T1000 (cell line): ENCODE measurements at places on chromosomes 2 and 18.

GRCh38 chr2:217168496-217168895 lies 308.6 kb upstream of the TNP1 start:
- DNase-seq: no peak

- no peak for DNase-seq
Measured at GRCh38 chr2:216733046-216733445, 37.7 kb upstream of the IGFBP5 start.

GRCh38 chr2:11678306-11678960 lies 8.4 kb upstream of the NTSR2 start:
- no peak for DNase-seq

DNA sequence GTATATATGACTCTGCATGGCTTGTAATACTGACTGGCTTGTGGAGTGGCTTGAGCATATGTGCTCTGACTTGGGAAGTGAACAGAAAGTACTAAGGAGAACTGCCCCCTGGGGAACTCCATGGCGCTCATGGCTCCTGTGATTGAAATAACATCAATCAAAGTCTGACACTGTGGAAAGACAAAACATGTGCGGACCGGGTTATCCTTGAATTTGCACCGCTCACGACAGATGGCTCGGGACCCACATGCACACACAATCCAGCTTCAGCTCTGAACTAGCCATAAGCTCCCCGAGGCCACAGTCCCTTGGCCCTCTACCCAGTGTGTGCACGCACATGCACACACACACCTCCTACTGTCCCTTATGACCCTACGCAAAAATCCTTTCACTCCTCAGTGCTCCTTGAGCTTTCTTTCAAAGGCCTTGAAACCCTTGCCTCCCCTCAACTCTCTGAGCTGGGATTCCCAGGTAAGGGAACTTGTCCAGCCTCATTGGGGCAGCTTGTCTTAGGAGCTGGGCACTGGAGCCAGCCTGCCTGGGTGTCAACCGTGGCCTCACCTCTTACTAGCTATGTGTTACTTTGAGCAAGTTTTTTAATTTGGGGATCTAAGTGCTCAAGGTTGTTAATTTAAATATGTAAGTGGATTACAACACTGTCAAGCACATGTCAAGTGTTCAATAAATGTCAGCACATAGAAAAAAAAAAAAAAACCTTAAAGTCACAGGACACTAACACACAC lies 43.6 kb downstream of the MRPS5 start:
- no peak for DNase-seq

DNA sequence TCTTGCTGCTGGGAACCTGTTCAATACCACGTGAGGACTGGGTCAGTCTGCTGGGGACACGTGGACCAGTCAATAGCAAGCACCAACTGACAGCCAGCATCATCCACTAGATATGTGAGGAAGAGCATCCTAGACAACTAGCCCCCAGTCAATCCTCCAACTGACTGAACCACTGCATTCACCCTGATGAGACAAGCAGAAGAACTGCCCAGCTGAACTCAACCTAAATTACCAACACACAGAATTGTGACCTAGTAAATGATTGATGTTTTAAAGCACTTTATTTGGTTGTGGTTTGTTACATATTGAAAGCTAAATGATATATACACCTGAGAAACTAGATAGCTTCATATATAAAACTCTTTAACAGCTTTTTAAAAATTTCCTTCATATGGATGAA lies 15.7 kb downstream of the IRS1 start:
- no peak for DNase-seq

DNA sequence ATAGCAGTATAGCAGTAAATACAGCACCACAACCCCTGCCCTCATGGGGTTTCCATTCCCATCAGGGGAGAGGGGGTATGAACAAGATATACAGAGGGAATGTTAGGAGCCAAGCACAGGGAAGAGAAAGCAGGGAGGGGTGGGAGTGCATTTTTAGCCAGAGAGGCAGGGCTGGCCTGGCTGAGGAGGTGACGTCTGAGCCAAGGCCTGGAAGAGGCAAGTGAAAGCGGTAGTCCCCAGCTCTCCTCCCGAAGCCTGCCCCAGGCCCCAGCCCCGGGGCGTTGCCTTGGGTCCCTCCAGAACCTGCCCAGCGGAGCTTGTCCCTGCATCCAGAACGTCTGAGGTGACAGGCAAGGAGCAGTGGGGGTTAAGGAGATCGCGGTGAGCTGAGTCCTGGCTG lies 45.1 kb upstream of the FOSL2 start:
- DNase-seq: no peak
